Psoas muscle (tissue), 8 donors: ENCODE measurements at places on chromosomes 5 and 9. TPM values are rescaled to one million over a fixed set of nuclear protein-coding genes. Genes with fewer than 3 reads are reported as not detected.

The RAI14 gene
- 4.0 TPM for total RNA-seq

The ARHGEF37 gene
- 16.6 TPM for total RNA-seq

The C5orf58 gene
- total RNA-seq = not detected

The ADGRD2 gene
- not detected for total RNA-seq

The BTNL3 gene
- not detected for total RNA-seq

The NR4A3 gene
- 21.3 TPM for total RNA-seq

The PCDHGA10 gene
- total RNA-seq = 3.5 TPM

The C5orf24 gene
- 24.9 TPM for total RNA-seq

The FOXD4L5 gene
- total RNA-seq = 0.08 TPM

DNA sequence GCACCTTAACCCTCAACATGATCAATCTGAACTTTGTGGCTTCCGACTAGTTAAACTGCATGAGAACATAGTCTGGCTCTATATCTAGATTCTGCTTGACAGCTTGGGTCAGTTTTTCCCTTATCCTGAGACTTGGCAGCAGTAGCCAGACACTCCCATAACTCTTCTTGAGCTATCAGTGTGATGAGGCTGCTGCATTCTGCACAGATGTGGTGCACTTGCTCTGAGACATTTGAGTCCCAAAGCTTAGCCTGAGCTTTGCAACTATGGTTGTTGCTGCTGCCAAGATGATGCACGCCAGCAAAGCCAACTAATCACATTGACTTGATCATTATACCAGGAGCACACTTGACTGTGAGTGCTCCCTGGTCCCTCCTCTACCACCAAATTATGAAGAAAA, 36.2 kb downstream of the MOCS2 start:
- DNase-seq = no peak

DNA sequence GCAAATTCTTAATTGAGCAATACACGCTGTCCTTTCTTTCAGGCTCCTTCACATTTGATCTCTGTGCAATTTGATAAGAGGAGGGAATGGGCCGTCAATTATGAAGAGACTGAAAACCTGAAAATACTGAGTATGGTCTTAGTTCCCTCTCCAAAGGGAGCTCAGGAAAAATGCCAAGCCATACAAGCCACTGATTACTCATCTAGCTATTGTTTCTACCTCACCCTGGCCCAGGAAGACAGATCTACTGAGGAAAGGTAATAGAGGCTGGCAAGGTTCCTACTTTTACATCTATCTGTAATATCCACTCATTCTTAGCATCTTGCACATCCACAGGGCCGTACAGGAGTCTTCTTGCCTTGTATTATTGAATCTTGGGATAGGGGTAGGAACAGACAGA, 23.7 kb upstream of the TNC start:
- no peak for DNase-seq

DNA sequence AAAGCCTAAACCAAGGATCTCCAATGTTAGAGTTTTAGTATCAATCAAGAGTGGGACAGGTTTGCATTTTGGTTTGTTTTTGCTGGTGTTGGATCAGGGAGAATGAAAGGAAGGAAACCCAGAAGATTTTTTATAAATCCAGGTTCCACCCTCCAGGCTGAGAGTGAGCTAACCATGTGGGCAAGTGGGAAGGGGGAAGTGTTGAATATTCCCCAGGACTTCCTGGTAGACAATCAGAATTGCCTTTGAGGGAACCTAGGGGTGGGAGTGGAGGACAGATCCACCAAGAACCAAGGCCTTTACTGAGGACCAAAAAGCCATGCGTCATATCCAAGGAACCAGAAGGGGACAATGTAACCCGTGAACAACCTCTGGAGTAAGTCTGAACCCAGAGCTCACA, 33.5 kb upstream of the PIK3R1 start:
- no peak for DNase-seq

- no peak for DNase-seq
These were observed 6.6 kb upstream of the CNOT6 start for GRCh38 chr5:180487556-180487955.

DNA sequence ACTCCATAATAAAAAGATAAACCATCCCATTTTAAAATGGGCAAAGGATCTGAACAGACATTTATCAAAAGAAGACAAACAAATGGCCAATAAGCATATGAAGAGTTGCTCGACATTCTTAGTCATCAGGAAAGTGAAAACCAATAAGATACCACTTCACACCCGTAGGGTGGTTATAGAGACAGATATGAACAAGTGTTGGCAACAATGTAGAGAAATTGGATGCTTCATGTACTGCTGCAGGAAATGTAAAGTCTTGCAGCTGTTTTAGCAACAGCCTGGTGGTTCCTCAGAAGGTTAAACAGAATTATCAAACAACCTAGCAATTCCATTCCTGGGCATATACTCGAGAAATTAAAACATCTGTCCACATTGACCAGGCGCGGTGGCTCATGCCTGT, 42.5 kb downstream of the GTF3C4 start:
- no peak for DNase-seq

DNA sequence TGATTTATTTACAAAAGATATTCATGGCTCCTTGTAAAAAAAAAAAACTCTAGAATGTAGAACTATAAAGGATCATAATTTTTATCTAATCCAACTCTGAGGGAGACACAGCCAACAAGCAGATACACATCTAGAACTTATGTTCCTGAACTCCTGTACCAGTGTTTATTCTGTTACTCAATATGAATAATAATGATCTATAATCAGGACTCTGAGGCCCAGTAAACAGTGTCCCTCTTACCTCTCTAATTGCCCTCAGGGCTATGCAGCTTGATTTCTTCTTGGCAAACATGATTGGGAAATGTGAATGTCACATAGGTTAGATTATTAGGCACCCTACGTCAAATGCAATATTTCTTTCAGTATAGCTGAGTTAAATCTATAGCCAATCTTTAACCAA, 391.6 kb upstream of the RPS23 start:
- DNase-seq = no peak

DNA sequence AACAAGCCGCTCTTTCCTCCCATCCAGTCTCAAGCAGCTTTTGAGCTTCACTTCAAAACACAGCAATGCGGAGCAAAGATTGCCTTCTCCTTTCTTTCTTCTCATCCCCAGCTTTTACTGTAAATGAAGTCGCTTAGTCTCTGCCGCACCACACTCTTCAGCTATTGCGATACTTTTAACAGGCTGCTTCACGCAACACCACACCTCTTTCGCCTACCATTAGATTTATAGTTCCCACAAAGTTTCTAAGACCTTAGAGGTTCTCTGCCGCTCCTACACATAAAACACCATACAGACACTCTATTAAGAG, 711 bp downstream of the PGGT1B start:
- no peak for DNase-seq

DNA sequence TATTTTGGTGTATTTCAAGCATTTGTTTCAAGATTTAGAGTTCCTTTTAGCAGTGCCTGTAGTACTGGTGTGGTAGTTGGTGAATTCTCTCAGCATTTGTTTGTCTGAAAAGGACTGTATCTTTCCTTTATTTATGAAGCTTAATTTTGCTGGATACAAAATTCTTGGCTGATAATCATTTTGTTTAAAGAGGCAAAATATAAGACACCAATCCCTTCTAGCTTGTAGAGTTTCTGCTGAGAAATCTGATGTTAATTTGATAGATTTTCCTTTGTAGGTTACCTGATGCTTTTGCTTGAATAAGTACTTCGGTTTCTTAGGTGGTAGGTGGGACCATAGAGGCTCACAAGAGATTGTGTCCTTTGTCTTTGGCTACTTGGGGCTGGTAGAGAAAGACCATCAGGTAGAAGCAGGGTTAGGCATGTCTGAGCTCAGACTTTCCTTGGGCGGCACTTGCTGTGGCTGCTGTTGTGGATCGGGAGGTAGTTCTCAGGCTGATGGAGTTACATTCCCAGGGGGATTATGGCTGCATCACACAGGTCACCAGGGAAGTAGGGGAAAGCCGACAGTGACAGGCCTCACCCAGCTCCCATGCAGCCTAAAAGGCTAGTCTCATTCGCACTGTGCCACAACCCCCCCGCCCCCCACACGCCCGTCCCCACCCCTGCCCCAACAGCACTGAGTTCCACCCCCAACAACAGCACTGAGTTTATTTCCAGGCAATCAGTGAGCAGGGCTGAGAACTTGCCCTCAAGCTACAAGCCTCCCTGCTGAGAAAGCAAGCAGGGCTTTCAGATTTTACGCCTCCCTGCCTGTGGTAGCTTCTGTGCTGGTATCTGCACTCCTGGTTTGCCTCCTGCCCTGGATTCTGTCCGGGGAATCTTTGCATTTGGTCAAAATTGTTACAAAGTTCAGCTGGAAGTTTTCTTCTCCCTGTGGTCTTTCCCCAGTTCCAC, 127.1 kb upstream of the GLRA1 start:
- no peak for DNase-seq

DNA sequence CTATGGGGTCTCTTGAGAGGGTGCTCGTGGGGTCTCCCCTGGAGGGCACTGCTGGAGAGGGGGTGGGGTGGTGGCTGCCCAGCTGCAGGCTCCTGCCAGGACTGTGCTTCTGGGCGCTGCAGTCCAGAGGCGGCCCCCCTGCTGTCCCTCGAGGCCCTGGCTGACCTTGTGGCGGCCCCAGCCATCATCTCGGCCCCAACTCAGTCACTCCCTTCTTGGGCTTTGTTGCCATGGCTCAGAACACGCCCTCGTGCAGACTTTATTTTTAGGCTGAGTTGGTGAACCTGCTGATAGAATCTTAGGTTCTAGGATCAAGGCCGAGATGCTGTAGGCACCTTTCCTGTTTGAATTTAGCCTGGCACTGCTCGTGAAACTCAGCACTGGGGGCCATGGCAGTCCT, 22.8 kb downstream of the FBXW5 start:
- DNase-seq = no peak

DNA sequence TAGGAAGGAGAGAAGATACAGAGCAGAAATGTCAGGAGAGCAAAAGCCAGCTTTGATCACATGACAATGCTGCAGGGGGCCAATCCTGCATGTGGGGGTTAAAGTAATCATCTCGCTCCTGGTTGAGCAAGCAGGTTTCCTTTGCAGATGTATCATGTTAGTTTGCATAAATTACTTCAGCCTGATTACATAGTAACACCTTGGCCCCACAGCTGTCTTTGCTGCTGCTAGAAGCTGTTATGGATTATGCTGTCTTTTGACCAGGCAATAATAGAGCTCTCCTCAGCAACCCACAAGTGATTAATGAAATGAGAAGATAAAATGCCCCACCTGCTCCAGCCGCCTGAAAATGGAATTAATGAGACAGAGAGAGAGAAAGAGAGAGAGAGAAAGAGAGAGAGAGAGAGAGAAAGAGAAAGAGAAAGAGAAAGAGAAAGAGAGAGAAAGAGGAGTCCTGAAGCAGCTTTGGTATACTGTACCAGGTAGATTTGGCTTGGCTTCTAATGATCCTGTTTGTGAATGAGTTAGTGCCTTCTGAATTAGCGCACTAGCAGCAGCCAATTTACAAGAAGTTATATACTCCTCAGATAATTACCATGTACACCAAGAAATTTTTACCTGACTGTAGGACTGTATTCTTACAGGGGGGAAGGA, 174.3 kb upstream of the RORB start:
- DNase-seq = no peak

- no peak for DNase-seq
These were observed 74.8 kb downstream of the SH3PXD2B start for GRCh38 chr5:172379481-172379880.

GRCh38 chr5:136062366-136063274, 33.8 kb downstream of the TGFBI start:
- no peak for DNase-seq

DNA sequence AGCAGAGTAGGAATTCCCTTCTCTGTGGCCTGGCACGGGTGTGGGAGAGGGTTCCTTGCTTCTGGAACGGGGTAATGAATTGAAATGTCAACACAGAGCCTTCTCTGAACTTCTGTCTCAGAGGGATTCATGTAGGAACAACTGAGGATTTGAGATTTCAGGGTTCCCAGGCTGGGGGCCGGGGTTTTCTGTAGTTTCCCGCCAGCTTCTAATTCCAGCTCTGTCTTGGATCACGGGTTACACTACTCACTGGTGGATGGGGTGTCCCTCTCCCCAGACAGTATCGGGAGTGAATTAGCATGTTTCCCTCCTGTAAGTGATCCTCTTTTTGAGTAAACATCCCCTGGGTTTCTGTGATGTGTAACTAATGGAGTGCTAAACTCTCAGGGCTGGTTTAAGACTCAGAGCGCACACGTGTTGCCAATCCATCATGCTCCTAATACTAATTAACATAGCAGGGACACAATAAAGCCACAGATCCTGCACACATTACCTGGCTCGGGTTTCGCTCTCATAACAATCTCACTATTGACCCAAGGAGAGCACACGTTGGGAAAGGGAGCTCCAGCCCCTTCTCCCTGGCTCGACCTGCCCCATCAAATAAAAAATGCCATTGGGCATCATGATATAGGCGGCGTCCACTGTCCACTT, 18.1 kb upstream of the DMRT2 start:
- no peak for DNase-seq

DNA sequence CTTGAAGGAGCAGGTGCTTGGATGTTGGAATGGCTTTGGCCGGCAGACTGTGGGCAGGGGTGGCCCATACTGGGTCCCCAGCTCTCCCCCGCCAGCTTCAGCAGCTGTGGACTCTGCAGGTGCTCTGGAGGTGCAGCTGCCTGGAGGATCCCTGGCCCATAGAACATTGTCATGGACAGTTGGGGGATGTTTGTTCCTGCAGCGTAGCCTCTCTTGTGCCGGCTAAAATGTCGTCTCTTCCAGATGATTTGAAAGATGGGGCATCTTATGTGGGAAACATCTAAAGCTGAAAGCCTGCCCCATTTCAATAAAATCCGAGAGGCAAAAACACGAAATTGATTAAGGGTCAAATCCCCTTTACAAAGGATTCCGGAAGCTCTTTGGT, 13.5 kb upstream of the SLC6A19 start:
- DNase-seq = no peak

DNA sequence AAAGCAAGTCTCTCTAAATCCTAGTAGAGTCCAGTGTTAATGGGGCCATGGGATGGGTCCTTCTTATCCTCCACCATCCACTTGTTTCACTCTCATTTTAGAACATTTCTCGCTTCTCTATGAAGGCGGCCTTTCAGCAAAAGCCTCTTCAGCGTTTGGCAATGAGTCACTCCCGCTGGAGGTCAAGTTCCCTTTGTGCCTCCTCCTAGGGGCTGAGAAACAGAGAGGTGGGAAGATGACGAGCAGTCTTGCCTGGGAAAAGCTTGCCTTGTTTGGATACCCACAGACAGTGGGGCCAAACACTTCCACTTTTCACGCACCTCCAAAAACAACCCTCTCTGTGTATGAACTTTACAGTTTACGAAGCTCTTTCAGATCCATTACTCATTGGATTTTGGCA, 168.8 kb downstream of the GABBR2 start:
- DNase-seq = no peak

GRCh38 chr5:64773533-64773932, 4.8 kb downstream of the CWC27 start:
- DNase-seq = no peak

GRCh38 chr5:139700711-139701055, 52.5 kb downstream of the CXXC5 start:
- no peak for DNase-seq

- DNase-seq = no peak
These were observed 2.6 kb downstream of the IRF1 start for GRCh38 chr5:132487841-132488555.

DNA sequence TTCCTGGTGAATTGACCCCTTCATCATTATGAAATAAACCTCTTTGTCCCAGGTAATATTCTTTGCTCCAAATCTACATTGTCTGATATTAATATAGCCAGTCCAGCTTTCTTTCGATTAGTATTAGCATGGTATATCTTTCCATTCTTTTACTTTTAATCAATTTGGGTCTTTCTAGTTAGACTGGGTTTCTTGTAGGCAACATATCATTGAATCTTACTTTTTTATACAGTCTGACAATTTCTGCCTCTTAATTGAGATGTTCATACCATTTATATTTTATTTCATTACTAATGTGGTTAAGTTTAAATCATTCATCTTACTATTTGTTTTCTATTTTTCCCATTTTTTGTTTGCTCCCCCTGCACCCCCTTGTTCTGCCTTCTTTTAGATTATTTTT, 61.7 kb upstream of the LIFR start:
- DNase-seq = no peak
